ENCODE measurements at places on chromosomes 16 and 17.

DNA sequence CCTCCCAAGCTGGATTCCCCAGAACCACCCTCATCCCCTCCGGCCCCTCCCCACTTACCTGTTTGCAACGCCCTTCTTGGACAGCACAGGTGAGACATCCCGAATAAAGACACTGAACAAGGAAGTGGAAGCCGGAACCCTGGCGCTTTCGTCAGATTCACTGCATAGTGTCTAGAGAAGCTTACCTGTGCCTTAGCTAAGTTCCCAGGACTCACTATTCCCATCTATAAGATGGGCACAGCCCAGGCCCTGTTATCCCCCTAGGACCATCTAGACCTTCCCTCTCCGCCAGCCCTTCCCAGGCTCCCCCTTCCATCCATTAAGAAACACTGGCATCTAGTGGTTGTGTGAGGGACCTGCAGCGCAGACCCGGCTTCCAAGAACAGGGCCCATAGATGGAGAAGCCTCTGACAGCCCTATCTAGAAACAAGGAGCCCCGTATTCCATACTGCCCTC lies 26.9 kb upstream of the RPL38 start:
- peak; percentile 74 for DNase-seq

DNA sequence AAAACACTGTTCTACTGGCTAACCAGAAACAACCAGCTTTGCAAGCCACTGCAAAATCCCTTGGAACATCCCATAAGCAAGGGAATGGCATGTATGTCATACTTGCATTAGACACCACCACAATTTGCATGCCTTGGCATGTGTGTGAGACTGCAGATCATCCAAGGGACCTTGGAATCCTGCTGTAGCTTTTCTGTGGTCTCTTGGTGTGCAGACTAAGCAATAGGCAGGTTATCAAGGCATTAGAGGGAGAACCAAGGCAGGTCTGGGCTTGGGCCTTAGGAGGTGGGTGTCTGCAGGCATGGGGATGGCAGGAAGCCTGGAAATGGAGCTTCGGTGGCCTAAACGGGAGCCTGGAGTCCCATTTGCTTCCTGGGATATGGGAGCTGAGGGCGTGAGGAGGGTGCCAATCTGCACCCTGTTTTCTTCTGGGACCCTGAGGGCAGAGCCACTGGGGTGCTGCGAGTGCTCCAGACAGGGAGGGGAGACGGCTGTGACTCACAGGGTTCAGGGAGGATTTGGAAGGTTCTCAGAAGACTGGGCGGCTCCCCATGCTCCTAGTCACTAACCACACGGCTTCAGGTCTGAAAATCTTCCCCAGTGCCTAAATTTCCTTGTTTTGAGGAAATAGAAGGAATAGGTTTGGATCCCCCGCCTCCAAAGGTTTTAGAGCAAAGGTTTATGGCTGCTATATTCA lies 36.6 kb downstream of the FAM20A start:
- no peak for DNase-seq

DNA sequence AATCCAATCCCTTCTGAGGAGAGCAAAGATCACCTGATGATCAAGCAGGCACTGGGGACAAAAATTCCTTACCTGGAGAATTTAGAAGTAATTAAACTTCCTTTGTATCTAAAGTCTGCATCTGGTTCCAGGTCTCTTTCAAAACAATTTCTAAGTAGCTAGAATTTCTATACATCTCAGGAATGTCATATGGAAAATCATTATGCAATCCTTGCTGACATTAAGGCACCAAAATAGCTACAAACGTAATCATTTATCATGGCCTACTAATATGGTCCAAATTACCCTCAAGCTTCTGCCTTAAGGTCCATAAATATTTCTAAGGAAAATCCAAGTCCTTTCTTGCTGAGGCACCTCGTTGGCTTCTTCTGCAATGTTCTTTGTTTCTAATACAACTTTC lies 32.9 kb upstream of the YPEL2 start:
- no peak for DNase-seq

DNA sequence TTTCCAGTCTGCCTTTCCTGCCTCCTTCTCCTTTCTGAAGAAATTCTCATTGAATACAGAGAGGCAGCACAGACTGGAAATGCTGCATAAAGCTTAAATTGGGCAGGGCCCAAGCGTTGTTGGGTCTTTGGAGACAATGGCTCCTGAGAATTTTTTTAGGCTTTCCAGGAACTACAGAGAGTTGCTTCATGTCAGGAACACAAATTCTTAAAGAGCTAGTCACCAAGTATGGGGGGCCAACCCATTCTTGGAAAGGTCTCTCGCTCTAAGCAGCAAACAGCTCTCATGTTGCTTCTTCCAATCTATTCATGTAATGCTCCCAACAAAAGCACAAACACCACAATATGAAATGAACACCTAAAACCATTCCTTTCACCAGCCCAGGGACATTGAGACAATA lies 6.9 kb downstream of the HNF1B start:
- no peak for DNase-seq

GRCh38 chr16:67235816-67236562 lies 9.1 kb downstream of the TMEM208 start:
- peak; percentile 91 for DNase-seq

DNA sequence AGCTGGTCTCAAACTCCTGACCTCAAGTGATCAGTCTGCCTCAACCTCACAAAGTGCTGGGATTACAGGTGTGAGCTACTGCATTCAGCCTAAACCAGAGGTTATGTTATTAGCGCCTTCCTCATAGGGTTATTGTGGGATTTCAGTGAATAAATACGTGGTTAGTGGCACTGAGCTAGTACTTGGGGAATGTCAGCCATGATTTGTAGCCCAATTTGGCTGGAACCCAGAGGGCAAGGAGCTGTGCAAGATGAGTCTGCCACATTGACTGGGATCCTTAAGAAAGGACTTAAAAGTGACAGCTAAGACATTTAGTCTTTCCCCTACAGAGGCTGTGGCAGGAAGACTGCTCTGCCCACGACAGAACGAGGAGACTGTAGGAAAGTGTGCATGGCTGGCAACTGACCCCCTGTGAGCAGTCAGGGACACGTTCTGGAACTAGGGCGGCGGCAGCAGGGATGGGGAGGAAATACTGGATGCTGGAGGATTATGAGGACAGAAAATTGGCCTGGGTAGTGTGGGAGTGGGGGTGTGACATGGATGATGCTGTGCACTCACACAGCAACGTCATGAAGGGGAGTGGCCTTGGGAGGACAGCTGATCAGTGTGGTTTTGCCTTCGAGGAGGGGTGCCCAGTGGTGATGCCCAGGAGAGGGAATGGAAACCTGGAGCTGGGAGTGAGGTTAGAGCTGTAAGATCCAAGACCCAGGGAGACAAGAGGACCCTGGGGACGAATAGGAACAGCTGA lies 14.6 kb downstream of the ATP5PD start:
- DNase-seq, result peak; percentile 58

- no peak for DNase-seq
These were observed 4.0 kb downstream of the SLC25A10 start for GRCh38 chr17:81715872-81716673.

DNA sequence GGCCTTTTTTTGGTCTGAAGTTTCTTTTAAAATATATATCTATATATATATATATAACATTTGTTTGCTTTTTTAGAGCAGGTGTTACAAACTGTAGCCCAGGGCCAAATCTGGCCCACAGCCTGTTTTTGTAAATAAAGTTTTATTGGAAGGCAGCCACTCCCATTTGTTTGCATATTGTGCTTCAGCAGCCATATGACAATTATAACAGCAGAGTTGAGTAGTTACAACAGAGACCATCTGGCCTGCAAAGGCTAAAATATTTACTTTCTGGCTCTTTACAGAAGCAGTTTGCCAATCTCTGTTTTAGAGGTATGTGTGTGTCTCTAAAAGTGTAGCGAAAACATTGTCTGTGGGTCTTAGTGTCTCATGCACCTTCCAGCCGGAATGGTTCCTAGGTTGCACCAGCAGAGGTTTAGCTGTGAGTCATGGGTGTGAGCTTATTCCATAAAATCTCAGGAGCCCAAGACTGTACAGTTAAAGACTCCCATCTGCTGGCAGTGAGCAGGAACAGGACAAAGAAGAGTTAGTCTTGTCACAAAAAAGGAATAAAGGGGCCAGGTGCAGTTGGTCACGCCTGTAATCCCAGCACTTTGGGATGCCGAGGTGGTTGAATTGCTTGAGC lies 23.8 kb downstream of the LCMT1 start:
- no peak for DNase-seq

- no peak for DNase-seq
These were observed 80.0 kb downstream of the KCNJ18 start for GRCh38 chr17:21772321-21772720.

DNA sequence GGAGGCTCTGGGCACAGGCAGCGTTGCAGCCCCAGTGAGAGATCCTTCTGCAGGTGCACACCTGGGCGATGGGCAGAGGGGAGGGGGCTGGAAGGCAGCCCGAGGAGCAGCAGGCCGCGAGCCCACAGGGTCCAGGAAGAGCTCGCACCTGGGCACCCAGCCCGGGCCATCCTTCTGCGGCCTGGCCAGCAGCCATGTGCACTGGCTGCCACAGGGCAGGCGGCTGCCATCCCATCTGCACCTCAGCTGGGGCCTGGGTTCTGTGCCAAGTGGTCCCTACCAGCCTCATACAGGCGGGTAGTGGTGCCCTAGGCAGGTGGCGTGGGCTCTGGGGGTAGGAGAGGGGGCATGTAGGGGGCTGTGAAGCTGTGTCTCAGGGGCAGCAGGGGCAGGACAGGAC lies 197.2 kb downstream of the RBFOX3 start:
- DNase-seq, result no peak

DNA sequence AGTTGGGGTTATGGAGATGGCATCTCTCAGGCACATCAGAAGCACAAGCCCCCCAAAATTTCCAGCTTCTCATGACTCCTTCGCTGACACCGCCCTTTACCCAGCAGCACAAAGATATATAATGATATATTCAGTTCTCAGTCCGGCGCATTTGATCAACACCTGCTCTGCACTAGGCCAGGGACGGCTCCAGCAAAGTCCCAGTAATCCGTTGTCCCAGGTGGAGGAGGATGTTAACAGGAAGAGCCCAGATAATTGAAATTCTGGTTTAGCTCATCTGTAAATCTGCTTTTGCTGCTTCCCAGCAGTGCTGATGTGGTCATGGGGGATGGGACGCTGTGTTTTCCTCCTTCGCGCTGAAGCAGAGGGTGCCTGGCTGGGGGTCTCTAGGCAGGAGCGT lies 131.5 kb downstream of the OR1D5 start:
- DNase-seq, result no peak

GRCh38 chr17:79201536-79202227 lies 127.1 kb downstream of the ENGASE start:
- DNase-seq, result no peak

GRCh38 chr17:3583456-3583855 lies 25.8 kb downstream of the TRPV1 start:
- no peak for DNase-seq

DNA sequence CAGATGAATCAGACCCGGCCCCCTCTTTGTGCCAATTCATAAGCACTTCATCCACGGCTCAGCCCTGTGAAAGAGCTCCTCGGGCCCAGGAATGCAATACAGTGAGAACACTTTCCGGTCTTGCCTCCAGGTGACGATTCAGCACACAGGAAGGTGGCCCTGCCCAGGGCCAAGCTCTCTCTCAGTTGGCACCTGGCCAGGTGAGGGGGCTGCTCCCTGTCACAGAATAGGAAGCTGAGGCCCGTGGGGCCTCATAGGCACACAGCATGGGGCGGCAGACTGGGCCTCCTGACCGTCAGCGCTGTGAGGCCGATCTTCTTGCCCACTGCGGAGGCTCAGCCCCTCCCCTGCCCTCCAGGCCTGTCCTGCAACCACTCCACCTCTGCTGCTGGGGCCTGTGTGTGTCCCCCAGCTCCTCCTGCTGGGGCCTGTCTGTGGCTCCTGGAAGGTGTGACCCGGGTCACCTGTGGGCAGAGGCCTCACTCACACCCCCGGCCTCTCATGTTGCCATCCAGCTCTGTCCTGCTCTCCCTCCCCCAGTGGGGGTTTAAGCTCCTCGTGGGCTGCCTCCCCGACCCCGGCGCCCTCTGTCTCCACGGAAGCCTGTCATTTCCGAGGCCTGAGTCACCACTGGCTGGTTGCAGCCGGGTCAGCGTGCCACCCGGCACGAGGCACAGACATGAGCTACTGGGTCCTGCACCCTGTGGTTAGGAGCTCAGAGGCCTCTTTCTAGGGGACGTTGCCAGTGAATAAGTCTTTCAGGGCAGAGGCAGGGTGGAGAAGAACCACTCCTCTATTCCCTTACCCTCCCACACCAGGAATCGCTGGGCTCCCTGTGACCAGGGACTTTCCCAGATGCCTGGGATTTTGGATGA lies 114.4 kb downstream of the SEC14L1 start:
- no peak for DNase-seq
